CD4-positive, alpha-beta T cell treated with Interferon alpha-2 for 1 hour (primary cell): ENCODE measurements at places on chromosomes 16 and 17.

DNA sequence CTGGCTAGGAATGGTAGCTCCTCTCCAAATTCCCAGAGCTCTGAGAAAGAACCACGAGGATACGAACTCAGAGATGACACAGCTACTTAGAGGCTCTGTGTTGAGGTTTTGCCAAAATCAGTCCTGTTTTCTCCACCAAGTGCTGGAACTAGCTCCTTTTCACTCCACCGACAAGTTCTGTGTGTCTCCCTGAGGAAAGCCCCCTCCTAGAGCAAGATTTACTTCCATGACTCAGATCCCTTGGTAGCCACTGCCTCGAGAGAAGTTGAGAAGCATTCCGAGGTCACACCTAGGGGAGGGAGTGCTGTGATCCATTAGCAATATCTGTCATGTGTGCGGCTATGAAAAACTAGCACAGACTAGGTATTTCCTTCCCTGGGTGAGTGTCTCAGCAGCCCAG is 30.6 kb downstream of the IL21R start:
- DNase-seq: no peak

DNA sequence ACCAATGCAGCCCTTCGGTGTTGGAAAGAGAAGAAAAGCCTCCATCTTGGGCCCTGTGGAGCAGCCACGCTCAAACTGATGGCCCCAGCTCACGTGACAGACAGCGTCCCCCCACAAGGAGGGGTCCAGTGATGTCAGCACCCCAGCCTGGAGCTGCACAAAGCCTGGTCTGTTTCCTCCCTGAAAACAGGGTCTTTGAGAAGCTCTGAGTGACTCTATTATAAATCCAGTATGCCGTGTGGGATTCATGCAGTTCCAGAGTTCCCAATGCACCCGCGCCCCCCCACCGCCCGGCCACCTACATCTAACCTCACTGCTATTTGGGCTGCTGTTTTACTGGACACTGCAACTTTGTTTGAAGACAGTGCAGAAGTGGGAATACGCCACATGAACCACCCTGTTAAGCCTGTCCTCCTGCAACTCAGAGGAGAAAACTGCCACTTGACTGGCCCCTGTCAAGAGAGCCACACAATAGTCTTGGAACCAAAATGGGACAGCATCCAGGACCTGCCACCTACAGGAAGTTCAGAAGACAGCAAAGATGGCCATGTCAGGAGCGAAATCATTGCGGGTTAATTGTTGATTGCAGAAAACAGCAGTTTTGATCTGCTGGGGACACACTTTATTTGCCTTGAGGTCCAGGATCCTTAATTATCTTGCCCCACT is 33.1 kb downstream of the PMP22 start:
- DNase-seq: no peak

DNA sequence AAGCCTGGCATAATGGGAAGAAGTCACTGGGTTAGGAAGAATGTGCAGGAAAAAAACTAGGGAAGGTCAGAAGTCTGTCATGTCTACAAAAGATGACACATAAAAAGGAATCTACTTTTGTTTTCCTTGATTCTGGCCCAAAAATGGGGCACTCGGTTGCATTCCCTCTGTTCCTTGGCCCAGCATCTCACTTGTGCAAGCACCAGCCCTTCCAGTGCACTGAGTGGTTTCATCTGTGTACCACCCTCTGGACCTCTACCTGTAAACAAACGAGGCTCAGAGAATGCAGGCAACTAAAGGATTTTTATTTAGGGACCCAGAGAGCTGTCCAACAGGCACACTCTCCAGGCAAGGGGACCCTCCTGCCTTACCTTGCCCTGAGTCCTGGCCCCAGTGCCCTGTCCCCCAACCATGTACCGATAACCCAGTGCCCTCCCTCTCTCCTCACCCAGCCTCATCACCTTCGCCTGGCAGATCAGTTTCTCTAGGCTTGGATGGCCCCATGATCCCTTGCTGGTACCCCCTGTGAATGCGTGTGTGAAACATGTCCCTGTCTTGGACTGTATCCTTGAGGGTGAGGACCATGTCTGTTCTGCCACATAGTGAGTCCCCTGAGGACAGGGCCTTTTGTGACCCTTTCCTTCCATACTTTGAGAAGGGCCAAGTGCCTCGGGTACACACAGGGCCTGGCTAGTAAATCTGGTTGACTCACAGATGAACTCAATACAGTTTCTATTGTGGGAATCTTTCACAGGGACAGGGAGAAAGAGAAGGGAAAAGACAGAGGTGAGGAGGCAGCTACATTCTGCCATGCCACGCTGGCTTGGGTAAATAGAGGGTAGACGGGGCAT is 13.3 kb downstream of the NXPH3 start:
- no peak for DNase-seq

- DNase-seq: no peak
Measured at GRCh38 chr17:66149562-66149961, 42.4 kb downstream of the CEP112 start.

- no peak for DNase-seq
Measured at GRCh38 chr16:88746506-88746905, 38.5 kb downstream of the PIEZO1 start.

DNA sequence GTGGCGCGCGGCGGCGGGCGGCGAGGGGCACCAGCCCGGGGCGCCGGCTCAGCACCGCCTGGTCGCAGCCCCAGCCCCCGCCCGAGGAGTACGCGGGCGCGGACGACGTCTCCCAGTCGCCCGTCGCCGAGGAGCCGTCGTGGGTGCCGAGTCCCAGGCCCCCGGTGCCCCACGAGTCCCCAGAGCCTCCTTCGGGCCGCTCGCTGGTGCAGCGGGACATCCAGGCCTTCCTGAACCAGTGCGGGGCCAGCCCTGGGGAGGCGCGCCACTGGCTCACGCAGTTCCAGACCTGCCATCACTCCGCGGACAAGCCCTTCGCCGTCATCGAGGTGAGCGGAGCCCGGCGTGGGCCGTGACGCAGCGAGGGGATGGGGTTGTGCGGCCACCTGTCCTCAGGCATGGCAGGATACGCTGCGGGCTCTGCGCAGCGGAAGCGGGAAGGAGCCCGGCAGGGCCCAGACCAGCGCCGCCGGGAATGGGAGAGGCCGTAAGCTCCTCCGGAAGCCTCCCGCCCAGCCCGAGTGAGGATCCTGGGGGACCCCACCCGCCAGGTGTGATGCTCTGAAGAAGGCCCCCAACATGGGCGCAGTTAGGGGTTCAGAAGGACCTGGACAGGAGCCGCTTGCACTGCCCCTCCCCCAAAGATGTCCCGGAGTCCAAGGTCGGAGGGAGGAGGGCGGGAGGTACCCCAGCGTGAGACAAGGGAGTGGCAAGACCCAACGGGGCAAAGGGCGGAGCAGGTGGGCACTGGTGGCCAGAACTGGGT is 522 bp downstream of the NAGS start:
- DNase-seq: no peak

- no peak for DNase-seq
Measured at GRCh38 chr17:6064868-6065267, 5.3 kb upstream of the WSCD1 start.

- no peak for DNase-seq
Measured at GRCh38 chr16:77594799-77595596, 127.3 kb upstream of the NUDT7 start.

- no peak for DNase-seq
Measured at GRCh38 chr16:81861915-81862314, 82.8 kb downstream of the PLCG2 start.

- DNase-seq: no peak
Measured at GRCh38 chr17:19271780-19272357, 34.7 kb downstream of the EPN2 start.

DNA sequence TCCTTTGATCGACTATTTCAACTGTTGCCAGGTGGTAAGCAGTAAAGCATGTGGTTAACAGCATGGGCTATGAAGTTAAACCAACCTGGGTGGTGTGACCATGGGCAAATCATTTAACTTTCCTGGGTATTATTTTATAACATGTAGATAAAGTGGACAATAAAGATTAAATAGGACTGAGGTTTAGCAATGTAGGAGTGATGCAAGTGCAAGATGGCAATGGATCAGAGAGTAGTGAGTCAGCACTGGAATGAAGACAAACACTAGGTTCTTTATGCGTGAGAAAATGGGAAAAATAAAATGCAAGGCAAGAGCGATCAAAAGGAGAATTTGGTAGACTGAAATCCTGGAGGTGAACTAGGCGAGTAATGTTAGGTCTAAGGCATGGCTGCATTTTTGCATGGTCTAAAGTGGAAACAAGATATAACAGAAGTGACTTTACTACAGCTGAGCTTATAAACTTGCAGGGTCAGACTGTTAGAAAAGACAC is 222.4 kb upstream of the AXIN2 start:
- DNase-seq: no peak

DNA sequence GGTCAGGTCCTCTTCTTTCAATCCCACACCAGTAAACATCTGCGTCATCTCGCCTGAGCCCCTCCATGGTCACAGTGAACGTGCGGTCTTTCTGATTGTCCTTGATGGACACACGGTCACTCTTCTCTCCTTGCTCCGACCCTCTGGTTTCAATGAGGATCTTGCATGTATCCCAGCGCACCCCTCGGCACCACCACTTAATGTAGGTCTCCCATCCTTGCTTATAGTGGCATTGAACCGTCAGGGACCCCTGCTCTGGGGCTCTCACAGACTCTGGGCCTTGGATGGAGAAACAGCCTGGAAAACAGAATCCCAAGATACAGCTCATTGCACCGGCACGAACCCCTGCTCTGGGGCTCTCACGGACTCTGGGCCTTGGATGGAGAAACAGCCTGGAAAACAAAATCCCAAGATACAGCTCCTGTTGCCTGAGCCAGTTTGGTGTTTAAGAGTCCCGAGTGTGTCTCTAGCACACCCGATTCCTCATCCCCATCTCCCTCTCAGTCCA is 5.4 kb downstream of the CD300LB start:
- DNase-seq: no peak

DNA sequence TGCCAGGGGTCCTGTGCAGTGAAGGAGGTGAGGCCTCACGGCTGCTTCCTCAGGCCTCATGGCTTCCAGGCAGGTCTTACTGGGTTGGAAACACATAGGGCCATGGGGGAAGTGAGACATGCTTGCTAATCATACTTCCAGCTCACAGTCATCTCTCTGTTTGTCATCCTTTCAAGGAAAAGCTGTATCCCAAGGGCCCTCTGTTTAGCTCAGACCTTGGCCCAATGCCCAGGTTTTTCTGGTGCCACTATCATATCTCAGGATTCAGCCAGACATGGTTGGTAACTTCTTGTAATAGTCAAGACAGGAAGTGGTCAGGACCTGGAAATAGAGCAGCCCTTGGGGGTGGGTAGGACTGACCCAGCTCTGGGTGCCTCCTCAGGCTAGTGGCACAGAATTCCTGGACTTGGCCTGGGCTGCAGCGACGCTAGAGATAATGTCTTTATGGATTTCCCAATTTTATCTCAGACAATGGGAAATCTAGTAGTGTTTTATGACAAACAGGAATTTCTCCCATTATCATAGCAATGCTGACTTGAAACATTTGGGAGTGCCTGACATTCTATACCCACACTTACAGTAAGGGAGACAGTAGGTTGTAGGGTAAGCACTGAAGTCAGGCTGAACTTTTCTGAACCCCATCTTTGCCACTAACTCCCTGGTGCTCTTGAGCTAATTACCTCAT is 13.5 kb upstream of the ITGB3 start:
- no peak for DNase-seq

DNA sequence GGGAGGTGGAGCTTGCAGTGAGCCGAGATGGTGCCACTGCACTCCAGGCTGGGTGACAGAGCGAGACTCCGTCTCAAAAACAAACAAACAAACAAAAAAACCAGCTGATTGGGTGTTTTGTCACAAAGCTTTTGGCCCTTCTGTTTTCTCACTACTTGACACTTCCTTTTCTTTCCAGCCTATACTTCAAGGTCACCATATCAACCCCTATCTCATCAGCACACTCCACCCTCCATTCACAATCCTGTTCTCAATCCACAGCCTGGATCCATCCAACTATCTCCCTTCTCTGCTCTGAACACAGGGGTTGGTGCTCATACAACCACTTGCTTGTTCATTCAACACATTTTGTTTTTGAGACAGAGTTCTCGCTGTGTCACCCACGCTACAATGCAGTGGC is 6.6 kb upstream of the MED11 start:
- DNase-seq: no peak

DNA sequence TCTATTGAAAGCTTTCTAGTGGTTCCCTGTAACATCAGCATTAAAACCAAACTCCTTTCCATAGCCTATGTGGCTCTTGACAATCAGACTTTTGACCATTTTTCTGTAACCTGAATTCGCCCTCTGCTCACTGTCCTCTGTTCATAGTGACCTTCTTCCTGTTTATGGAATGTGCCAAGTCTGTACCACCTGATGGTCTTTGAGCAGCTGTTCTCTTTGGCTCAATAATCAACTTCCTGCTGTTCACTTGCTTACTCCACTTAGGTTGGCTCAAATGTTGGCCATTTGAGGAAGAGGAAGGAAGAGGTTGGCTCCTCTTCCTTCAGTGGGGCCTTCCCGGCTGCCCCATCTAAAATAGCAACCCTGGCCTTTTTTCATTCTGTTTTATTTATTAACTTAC is 251.5 kb downstream of the CA10 start:
- no peak for DNase-seq

DNA sequence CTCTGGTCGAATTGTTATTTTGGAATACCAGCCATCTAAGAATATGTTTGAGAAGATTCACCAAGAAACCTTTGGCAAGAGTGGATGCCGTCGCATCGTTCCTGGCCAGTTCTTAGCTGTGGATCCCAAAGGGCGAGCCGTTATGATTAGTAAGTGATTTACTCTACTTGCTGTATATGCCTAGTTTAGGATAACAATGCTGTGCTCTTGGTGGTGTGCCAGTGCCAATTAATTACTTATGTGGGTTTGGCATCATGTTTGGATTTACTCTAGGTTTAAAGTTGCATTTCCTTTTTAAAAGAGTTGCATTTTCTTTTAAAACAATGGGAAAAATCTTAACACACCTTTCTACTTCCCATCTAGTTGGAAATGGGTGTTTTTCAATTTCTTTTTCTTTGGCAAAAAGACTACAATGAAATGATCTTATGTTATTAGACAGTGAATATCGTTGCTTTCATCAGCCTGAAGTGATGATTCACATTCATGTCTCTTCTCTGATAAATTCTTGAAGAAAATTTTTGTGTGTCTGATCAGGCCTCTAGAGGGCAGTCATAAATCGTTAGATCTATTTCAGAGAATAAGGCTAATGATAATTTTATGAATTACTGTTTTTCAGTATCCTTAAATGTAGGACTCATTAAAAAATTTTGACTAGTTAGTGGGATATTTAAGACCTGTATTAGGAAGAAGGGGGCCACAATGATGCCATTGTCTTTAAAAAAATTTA is 5.6 kb downstream of the SF3B3 start:
- peak; percentile 58 for DNase-seq

GRCh38 chr17:46088595-46088994 is 89.5 kb downstream of the STH start:
- DNase-seq: no peak

DNA sequence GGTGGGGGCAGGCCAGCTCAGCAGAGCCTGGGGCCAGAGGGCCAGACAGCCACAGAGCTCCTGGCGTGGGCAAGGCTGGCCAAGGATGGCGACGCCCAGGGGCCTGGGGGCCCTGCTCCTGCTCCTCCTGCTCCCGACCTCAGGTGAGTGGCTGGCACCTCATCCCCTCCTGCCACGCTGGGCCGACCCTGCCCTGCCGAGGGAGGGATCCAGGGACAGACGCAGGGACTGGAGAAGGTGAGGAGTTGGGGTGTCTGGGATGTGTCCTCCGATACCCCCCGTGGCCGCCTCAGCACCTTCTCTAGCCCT is at the start of gene ADGRG3:
Gene ADGRG3 (plus strand): TSS at position 44 of the 309 bp plus-strand sequence. CDS start 42 bp downstream, at position 86.
- DNase-seq: no peak

- DNase-seq: peak; percentile 46
Measured at GRCh38 chr17:68197091-68197996, 50.5 kb upstream of the AMZ2 start.
